HFFc6 (cell line): ENCODE measurements at places on chromosomes 2 and 18. TPM values are rescaled to one million over a fixed set of nuclear protein-coding genes. Genes with fewer than 3 reads are reported as not detected.

Gene RTKN
- 14.1 to 15.4 TPM (median 14.6 TPM) in 3 replicates for total RNA-seq

Gene ASB18
- total RNA-seq, result not detected in 3 replicates

Gene MAPK4
- total RNA-seq, result not detected in 3 replicates

Gene RGPD3
- 0.07 to 0.12 TPM (median 0.09 TPM) in 3 replicates for total RNA-seq

Gene TRABD2A
- 10.7 to 43.2 TPM (median 16.5 TPM) in 3 replicates for total RNA-seq

Gene ABHD1
- not detected in 3 replicates for total RNA-seq

Gene NMUR1
- not detected in 3 replicates for total RNA-seq

Gene PCARE
- not detected in 3 replicates for total RNA-seq

Gene RTP5
- not detected in 3 replicates for total RNA-seq

Gene GNAL
- 0.09 to 0.20 TPM (median 0.09 TPM) in 3 replicates for total RNA-seq

Gene CROCC2
- total RNA-seq, result not detected in 3 replicates

Gene PNPT1
- total RNA-seq, result 20.3 to 31.9 TPM (median 25.3 TPM) in 3 replicates

Gene PSTPIP2
- 8.9 to 9.7 TPM (median 9.0 TPM) in 3 replicates for total RNA-seq

Gene WNT10A
- total RNA-seq, result not detected in 2 replicates

Gene ESPNL
- total RNA-seq, result 1.0 to 3.6 TPM (median 1.2 TPM) in 3 replicates

Gene GTF2A1L
- total RNA-seq, result not detected in 3 replicates

Gene G6PC2
- not detected in 2 replicates for total RNA-seq

Gene CXCR1
- total RNA-seq, result not detected in 3 replicates

Gene ASXL3
- total RNA-seq, result not detected in 3 replicates

Gene SLC30A3
- not detected in 3 replicates for total RNA-seq

Gene MDH1B
- total RNA-seq, result 0.46 TPM in 1 of 2 replicates, not detected in the other

Gene FAM237A
- total RNA-seq, result not detected in 2 replicates

Gene FEV
- total RNA-seq, result not detected in 2 replicates

Gene NEB
- total RNA-seq, result under 0.01 to 0.03 TPM (median 0.02 TPM) in 3 replicates

Gene LIMS2
- total RNA-seq, result 53.4 to 63.1 TPM (median 59.5 TPM) in 3 replicates

Gene KIF5C
- 0.57 to 1.1 TPM (median 0.70 TPM) in 3 replicates for total RNA-seq

Gene GKN2
- total RNA-seq, result not detected in 3 replicates

Gene ERMN
- total RNA-seq, result not detected in 3 replicates

Gene BARD1
- 9.4 to 16.5 TPM (median 13.5 TPM) in 3 replicates for total RNA-seq

Gene LYG1
- 0.24 to 0.70 TPM (median 0.27 TPM) in 3 replicates for total RNA-seq

Gene DAW1
- total RNA-seq, result not detected in 3 replicates

Gene NLRC4
- not detected in 3 replicates for total RNA-seq

Gene LRP2
- total RNA-seq, result 0.05 TPM in 1 of 2 replicates, not detected in the other

Gene TCF23
- not detected in 3 replicates for total RNA-seq

Gene TTR
- not detected in 3 replicates for total RNA-seq

Gene CD226
- 0.34 to 0.74 TPM (median 0.46 TPM) in 3 replicates for total RNA-seq

Gene IGFBP2
- total RNA-seq, result 0.27 TPM in 1 of 3 replicates, not detected in the others

Gene COL3A1
- total RNA-seq, result 348 to 594 TPM (median 553 TPM) in 3 replicates

Gene PXDN
- 302 to 358 TPM (median 303 TPM) in 3 replicates for total RNA-seq

Gene SSB
- total RNA-seq, result 127 to 153 TPM (median 148 TPM) in 3 replicates

Gene AQP12A
- total RNA-seq, result not detected in 3 replicates
